Mammary epithelial cell (primary cell): ENCODE measurements at places on chromosomes 2 and 18.

- no peak for DNase-seq
Observed at GRCh38 chr2:202494300-202495229, 118.4 kb downstream of the BMPR2 start.

- DNase-seq = no peak
Observed at GRCh38 chr2:235533198-235533597, 39.4 kb downstream of the AGAP1 start.

DNA sequence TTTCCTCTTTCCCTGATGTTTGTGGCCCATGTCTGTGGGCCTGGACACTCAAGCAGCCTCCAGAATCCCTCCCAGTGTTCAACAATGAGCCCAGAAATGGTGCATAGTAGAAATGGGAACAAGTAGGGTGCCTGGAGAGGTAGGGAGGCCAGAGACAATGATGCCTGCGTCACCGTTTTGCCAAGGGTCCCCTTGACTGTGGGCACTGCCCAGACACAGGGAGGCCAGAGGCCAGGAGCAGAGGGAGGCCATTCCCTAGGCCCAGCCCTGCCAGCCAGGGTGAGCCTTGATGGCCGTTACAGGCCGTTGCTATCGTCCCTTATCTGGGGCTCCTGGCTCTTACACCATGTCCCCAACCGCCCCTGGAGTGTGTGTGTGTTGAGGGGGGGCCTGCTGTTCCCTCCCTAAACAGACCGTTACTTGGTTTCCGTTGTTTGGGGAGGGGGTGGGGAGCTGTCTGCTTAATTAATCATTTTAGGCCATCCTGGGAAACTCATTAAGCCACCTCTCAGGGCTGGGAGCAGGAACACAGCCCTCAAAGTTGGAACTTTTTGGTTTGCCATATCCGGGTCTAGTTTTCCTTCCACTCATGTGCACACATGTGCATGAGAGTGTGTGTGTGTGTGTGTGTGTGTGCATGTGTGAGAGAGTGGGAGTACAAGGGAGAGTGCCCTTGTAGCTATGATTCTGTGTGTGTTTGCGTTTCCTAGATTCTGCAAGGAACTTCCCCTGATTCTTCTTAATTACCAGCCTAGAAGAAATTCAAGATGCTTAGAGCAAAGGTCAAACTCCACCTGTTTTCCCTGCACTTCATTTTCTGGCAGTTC lies 135.2 kb upstream of the HAAO start:
- no peak for DNase-seq

DNA sequence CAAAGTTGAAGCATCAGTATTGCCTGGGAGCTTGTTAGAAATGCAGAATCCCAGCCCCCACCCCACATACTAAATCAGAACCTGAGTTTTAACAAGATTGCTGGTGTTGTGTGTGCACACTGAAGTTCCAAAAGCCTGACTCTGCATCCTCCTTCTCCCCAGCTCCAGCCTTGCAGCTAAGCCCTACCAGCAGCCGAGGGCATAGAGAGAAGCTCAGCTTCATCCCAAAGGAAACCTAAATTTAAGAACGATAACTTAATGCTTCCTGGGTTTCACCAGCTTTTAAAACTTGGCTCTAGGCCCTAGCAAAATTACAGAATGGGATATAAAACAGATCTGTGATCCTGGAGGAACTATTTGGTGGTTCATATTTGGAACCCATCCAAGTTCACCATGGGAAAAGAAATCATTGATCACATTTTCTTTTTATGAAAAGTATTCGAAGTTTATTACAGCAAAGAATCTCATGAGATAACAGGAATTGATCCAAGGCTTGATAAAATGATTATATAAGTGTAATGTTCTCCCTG lies 11.1 kb downstream of the SMYD1 start:
- no peak for DNase-seq

DNA sequence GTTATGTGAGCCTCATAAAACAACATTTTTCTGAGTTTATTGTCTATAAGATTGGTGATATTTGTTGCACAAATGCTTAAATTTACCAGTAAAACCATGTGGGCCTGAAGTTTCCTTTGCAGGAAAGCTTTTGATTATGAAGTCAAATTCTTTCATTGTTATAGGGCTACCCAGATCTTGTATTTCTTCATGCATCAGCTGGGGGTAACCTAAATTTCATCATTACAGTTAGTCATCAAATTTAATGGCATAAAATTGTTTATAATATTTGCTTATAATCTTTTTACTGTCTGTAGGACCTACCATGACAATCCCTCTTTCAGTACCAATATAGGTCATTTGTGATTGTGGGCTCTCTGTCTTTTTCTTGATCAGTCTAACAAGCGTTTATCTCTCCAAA lies 47.8 kb downstream of the SMAD2 start:
- DNase-seq = peak; percentile 36

- no peak for DNase-seq
Observed at GRCh38 chr2:70943205-70943871, 7.6 kb downstream of the ATP6V1B1 start.

GRCh38 chr18:44935455-44935854 lies 254.8 kb downstream of the SETBP1 start:
- DNase-seq = no peak

- DNase-seq = peak; percentile 78
Observed at GRCh38 chr2:241741016-241741415, 6.6 kb downstream of the D2HGDH start.

DNA sequence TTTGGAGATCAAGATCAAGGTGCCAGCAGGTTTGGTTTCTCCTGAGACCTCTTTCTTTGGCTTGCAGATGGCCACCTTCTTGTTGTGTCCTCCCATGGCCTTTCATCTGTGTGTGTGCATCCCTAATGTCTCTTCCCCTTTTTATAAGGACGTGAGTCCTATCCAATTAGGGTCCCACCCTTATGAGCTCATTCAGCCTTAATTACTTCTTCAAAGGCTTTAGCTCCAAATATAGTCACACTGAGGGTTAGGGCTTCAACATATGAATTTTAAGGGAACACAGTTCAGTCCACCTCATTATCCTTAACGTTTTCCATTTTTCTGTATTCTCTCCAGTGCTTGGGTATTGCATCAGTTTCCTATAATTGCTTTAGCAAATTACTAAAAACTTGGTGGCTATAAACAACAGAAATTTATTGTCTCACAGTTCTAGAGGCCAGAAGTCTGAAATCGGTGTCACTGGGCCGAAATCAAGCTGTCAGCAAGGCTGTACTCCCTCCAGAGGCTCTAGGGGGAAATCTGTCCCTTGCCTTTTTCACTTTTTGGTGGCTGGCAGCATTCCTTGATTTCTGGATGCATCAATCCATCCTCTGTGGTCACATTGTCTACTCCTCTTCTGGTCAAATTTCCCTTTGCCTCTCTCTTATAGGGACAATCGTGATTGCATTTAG lies 34.1 kb downstream of the CDC42EP3 start:
- no peak for DNase-seq

DNA sequence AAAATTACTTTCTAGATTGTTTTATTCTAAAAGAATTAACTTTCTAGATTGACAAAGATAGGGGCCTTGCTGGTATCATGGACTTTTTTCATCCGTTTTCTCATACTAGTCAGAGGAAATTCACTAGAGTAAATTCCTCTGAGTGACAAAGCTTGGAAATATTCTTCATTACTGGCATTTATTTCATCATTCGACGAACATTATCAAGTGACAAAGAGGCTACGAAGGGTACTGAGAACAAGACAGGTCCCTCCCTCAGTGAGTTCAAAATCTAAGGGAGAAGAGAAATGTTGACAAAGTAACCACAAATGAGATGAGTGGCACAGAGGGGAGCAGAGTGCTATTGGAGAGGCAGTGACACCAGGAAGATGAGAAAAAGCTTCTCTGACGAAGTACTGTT lies 4.3 kb downstream of the EPG5 start:
- DNase-seq = no peak

DNA sequence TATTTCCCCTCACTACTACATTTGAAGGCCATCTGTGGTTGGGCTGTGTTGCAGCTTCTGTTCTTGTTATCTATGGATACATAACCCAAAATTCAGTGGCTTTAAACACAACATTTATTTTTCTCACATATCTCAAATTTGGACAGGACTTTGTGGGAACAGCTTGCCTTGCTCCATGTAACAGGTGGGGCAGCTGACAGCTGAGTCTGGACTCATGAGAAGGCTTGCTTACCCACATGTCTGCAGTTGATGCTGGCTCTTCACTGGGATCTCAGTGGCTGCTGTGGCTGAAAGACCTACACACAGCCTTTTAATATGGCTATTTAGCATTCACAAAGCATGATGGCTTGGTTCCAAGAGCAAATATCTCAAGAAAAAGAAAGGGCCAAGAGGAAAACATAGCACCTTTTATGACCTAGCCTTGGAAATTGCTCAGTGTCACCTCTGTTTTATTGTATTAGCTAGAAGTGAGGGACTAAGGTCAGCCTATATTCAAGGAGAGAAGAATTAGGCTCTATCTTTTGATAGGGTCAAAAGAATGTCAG lies 296.8 kb upstream of the ZNF521 start:
- no peak for DNase-seq

DNA sequence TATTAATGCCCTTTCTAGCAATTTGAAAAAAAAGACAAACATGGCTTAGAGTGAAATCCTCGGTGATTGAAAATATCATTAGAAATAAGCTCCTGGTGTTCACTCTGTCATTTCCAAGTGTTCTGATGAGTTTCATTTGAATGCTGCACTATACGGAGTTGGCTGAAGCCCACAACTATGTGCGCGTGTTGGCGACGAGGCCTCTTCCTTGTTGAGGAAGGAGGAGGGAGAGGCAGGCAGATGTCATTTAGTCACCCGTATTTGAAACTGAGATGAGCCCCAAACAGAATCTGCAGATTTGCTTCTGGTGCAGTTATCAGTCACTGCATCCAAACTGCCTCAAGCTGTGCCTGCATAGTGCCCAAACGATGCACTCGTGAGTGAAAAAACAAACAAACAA lies 23.5 kb upstream of the SKOR2 start:
- no peak for DNase-seq

DNA sequence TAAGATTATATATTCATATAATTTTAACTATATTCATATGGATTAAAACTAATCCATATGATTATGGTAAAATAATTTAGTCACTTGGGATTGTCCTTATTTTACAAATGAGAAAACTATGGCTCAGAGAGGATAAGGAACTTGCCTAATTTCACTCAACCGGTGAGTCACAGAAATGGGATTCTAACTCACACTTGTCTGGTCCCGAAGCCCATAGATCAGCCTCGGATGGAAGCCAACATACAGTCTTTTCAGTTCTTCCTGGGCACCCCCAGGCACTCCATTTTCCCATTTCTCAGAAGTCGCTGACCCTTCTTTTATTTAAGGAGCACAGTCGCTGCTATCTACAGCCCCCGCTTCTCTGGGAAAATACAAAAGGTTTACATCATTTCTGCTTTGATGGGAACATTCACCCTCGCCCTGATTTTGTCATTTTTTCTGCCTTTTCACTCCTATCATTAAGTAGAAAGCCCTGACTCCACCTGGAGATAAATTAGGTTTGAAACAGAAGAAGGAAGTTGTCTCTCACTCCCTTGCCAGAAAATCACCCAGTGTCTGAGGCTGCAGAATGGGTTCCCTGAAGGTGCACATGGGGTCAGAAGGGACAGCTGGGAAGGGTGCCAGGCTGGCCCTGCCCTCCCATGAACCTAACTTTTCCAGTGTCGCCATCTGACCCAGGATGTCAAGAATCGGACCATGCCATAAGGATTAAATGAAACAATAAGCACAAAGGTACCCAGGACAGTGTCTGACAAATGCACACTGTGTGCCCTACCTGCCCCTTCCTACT lies 36.6 kb downstream of the CYP1B1 start:
- no peak for DNase-seq

DNA sequence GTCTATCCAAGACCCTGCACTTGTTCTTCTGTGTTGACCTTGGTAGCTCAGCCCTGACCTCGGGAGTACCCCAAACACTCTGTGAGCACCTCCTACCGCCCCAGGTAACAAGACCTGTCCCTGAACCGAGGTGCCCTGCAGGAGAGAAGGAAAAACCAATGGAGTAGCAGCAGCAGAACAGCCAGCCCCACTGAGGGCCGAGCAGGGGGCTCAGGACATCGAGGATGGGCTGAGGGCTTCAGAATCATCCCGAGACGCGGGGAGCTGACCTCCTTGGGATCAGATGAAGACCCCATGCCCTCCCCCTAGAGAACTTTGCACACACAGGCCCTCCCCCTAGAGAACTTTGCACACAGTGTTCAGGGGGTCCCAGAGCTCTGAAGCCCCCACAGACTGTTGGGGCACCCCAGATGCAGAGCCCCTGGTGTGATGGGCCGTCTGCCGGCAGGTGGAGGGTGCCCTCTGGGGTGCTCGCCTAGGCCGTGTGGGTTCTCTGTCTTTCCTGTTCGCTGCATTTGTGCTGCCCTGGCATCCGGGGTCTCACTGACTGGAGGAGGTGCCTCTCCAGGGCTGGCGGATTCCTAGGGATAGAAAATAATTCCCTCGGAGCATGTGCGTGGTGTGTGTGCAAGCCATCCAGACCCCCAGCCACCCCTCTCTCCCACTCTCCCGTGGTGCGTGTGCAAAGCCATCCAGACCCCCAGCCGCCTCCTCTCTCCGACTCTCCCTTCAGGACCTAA lies 189.1 kb downstream of the TWIST2 start:
- no peak for DNase-seq

- DNase-seq = peak; percentile 31
Observed at GRCh38 chr2:15307526-15307925, 253.6 kb downstream of the NBAS start.

DNA sequence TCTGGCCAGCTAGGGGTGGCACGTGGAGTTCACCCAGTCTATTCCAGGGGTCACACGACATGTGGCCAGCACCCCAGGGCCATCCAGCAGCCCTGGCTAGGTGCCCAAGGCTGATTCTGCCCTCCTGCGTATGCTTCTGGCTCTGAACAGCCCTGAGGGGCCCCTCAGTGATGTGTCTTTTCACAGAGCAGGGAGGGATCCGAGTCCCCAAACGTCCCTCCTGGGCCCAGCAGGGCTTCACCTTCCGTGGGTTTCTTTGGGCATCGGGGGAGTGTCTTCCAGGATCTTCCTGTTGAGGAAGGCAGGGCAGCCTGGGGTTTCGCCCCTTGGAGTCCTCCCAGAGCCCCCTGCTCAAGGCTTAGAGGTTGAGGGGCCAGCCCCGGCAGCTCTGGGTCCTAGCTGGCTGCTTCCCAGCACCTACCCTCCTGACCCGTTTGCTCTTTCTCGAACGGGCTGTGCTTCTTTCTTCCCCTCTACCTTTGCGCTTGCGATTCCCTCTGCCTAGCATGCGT lies 165.9 kb downstream of the DYSF start:
- no peak for DNase-seq

- no peak for DNase-seq
Observed at GRCh38 chr18:75618146-75618545, 190.6 kb upstream of the SMIM21 start.

GRCh38 chr2:21301871-21302455 lies 178.2 kb downstream of the TDRD15 start:
- no peak for DNase-seq
